CD4-positive, alpha-beta T cell treated with Interleukin-1 beta for 1 hour (primary cell): ENCODE measurements at places on chromosomes 6 and 20.
A peak's percentile ranks its signal among the peaks of the same experiment; 100 is the strongest.

DNA sequence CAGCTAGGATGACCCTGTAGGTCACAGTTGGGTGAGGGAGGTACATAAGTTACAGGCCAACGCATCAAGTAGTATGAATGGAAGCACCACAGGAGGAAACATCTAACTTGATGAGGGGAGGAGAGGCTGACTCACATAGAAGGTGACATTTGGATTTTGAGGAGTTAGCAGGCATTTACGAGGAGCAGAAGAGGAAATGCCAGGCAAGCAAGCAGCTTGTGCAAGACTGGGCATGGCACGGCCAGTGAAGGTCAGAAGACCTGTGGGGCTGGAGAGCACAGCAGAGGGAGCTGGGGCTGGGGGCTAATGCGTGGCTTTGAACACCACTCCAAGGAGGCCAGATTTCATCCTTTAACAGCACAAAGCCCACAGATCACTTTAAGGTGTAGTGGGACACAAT is 37.8 kb downstream of the MUC22 start:
- no peak for DNase-seq

GRCh38 chr6:75147512-75147911 is 58.3 kb downstream of the COL12A1 start:
- no peak for DNase-seq

DNA sequence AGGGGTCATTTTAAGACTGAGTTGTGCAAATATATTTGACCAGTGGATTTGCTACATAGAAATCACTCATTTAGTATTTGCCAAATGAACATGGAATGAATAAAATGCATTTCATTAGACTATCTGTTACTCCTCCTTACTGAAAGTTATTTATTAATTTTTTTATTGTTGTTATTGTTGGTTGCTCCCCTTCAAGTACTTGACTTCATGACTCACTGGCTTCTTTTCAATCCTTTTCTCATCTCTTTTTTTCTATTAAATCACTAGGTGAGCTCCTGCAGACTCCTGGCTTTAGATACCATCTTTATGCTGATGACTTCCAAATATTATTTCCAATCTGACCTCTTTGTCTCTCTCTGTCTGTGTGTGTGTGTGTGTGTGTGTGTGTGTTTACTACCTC is 192.2 kb upstream of the FAM83B start:
- no peak for DNase-seq

- no peak for DNase-seq
Measured at GRCh38 chr6:124682751-124683150, 279.5 kb upstream of the RNF217 start.

DNA sequence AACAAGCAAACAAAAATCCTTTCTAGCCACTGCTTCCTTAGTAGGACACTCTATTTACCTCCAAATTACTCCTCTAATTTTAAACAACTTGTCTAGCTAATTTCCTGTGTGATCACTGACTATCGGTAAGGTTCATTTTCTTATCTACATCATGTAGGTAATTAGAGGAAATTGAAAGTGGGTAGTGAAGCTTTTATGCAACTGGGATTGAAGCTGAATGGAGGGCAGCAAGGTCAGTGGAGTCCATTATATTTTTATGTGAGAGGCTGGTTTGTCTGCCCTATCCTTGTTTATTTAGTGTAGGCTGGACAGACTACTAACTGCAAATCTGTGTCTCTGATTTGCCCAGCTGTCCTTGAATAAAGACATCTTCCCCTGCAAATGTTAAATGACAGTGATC is 88.5 kb upstream of the SIM1 start:
- no peak for DNase-seq

DNA sequence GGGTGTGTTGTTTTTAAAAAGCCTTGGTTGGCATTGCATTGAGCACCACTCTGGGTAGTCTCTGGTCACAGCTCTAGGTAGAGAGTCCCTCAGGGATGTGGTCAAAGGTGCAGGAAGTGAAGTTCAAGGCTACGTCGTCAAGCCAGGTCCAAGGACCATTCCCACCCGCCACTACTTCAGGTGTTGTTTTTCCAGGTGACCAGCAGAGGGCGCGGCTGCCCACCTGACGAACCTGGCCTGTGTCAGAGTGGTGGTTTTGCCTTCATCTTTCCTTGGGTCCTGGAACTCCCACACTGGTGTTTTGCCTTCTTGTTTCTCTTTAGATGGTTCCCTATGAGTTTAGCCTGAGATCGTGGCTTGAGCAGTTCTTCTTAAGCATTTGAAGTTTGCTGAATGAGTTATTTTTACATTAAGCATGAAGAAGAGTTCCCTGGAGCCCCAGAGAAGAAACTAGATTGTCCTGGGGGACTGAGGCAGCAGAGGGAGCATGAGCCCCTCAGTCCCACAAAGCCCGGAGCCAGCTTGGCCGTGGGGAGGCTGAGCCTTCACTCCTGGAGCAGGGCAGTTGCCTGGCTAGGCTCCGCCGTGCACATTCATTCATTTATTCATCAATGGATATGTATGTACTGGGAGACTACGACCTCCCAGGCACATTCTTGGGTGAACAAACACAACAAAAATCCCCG is 5.6 kb upstream of the PHACTR3 start:
- peak; percentile 6 for DNase-seq

DNA sequence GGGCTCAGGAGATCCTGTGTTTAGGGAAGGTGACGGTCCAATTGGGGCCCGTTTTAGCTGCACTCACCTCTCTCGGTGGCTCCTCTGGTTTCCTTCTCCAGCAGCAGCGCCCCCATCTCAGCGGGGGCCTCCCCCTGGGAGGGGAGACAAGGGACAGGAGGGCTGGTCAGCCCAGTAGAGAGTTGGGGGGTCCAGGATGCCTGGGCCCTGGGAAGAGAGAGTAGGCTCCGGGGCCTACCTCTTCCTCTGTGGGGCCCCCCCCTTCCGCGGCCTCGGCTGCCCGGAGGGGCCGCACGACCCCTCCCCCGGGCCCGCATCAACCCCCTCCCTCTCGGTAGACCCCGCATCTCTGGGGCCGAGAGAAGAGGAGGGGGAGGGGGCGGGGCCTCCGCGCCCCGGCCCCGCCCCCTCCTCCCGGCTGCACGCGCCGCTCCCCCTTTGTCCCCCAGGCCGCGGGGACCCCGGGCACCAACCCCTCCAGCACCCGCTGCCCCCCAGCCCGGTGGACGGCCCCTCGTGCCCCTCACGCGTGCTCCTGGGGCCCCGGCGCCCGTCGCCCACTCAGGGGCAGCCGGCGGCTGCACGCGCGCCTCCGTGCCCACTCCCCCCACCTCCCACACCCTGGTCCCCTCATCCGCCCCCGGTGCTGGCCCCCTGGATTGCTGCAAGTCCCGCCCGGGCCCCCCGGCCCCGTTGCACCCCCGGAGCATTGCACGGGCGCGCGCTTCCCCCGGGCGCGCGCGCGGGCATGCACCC is 464 bp downstream of the EHMT2 start:
- no peak for DNase-seq

DNA sequence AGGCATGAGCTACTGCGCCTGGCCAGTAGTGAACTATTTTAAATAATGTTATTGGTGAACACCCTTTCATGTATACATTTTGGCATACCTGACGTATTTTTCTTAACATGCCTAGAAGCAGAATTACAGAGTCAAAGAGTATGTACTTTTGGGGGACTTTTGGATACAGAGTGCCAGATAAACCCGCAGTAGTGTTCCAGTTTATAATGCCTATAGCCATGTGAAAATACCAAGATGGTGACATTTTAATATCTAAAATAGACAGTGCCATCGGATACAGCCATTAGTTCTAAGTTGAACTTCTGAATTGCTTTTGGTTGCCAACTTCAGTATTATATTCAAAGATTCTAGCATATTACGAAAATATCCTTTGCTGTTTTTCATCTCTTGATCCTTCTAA is 20.3 kb downstream of the TM9SF4 start:
- DNase-seq: no peak

DNA sequence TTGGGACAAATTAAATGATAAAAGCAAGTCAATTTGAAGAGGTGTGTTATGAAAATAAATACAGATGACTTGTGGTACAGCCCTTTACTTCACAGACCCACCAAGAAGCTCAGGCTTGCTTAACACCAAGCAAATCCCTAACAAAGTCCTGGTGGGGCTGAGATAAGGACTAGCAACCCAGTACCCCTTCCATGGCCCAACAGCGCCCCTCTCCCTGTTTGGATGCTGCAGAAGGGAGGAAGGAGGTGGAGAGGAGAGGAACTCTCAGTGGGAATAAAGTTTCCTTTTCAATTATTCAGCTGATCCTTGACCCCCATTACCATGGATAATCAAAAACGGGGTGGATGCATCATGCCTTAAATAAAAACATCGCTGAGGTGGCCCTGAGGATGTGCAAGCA is 4.5 kb upstream of the ZNF831 start:
- DNase-seq: no peak

DNA sequence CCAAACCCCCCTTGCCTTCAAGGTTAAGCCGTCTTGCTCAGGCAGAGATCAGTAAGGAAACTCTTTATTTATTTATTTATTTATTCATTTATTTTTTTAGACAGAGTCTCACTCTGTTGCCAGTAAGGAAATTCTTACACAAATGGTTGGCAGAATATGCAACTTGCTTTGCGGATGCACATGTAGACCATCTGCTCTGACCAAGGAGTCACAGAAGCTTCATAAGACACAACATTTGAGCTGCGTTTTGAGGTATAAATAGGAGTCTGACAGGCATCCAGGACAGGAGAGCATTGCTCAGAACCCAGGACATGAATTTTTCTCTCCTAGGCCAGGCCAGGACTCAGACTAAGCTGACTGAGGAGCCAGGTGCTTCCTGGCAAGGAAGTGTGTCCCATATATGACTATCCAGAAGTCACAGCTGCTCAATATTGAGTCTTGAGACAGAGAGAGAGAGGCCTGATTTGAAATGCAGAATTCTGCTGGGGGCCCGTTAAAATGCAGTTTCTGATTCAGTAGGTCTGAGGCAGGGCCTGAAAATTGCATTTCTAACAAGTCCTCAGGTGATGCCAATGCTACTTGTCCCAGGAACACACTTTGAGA is 43.9 kb downstream of the HLA-A start:
- no peak for DNase-seq

- no peak for DNase-seq
Measured at GRCh38 chr6:39923861-39924260, 10.4 kb downstream of the MOCS1 start.

DNA sequence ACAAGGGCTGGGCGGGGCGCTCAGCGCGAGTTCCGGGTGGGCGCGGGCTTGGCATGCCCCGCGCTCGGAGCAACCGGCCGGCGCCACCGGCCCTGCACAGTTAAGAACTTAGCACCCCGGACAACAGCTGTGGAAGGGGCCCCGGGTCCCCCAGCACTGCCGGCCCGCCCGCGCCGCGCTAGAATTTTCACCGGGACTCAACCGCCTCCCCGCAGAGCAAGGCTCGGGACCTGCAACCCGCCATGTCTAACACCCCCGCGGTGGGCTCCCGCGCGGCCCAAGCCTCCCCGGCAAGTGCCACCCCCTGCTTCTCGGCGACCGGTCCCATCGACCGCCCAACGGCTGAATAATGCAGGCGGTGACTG is 5.2 kb upstream of the PSMG4 start:
- no peak for DNase-seq

GRCh38 chr6:31875877-31876276 is 2.9 kb downstream of the SLC44A4 start:
- no peak for DNase-seq

DNA sequence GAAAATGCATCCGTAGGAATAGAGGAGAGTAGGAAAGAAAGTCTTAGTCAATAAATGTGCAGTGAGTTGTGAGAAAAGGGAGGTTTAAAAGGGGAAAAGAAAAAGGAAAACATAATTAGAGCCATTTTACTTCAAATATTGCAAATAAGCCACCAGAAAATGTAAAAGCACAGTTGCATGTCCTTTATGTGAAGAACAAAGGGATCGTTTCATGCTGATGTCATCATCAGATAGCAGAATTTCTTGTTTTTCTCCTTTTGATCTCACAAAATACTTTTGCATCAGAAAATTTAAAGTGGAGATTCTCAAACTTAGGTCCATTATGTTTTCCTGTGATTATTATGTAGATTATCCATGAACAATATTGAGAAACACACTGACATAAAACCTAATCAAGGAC is 166.7 kb downstream of the HAO1 start:
- DNase-seq: no peak
